Stimulated activated CD8-positive, alpha-beta memory T cell treated with anti-CD3 and anti-CD28 coated beads, Interleukin-4, amount 100 ng/mL, for 1 hour (primary cell): ENCODE measurements at places on chromosomes 1 and 21.

- DNase-seq: no peak
These were observed 555.3 kb downstream of the NUF2 start for GRCh38 chr1:163877016-163877415.

- DNase-seq: no peak
These were observed 145.6 kb downstream of the GDAP2 start for GRCh38 chr1:117783606-117784396.

DNA sequence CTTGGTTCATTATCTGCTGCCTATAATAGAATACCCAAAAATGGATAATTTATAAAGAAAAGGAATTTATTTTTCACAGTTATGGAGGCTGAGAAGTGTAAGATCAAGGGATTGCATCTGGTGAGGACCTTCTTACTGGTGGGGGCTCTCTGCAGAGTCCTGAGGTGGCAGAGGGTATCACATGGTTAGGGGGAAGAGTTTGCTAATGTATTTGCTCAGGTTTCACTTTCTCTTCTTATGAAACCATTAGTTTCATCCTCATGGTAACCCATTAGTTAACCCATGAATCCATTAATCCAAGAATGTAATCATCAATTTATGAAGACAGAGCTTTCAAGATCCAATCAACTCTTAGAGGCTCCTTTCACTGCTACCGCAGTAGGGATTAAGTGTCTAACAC lies 120.6 kb downstream of the DNM3 start:
- no peak for DNase-seq

DNA sequence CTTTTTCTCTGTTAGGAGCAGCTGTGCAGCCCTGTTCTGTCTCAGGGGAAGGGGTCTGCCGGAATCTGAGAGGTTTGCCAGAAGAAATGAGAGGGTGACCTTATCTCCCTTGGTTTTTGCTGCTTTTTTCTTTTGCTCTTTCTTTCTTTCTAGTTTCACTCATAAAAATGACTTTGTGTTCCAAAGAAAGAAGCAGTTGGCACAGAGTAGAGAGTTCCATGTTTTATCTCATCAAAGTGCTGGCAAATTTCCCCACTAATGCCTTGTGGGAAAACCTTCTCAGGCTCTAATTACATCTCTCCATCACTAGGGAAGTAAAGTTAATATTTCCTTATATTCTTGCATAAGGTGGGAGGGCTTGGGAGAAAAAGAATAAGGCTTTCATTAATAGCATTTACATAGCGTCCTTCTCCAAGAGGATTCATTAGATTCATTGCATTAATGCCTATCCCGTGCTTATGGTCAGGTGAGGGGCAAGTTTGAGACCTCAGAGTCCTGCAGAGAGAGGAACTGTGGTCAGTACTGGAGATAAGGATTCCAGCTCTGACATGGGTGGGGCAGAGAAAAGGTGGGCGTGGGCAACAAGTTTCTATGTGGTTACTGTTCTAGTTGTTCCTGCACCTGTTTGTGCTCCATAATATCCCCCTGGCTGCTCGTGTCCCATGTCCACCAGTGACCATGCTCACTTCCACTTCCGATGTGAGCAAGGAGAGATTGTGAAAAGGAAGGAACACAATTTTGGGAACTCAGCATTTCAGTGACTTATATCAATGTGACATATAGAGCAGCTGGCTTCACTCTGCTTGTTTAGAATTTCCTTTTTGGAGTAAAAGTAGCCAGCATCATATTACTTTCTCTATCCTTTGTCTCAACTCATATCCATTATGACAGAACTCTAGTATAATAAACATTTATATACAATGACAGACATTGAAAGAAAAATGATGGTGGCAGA lies 79.5 kb downstream of the DISC1 start:
- DNase-seq: no peak

GRCh38 chr1:170970256-170970655 lies 34.9 kb downstream of the MROH9 start:
- DNase-seq: no peak

GRCh38 chr1:27726173-27727044 lies 648 bp downstream of the FAM76A start:
- DNase-seq: no peak

DNA sequence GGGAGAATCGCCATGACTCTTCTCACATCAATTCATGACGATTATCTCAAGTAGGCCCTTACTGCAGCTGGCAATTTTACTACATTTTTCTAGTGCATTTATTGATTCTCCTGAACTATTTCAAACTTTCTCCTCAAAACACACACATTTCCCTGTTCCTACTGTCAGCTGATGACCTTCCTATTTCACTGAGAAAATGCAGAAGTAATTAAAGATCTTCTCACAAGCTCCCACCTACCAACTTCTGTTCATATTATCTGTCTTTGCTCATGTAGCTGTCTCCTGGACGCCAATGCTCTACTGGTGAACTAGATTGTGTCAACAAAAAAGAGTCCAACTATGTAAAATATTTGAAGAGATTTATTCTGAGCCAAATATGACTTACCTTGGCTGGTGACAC lies 36.4 kb upstream of the FASLG start:
- DNase-seq: no peak

GRCh38 chr1:3598051-3598491 lies 13.2 kb downstream of the MEGF6 start:
- no peak for DNase-seq

- DNase-seq: peak; percentile 11
These were observed 53.9 kb upstream of the TIAM1 start for GRCh38 chr21:31397939-31398338.

GRCh38 chr1:56390232-56390867 lies 189.0 kb downstream of the PLPP3 start:
- DNase-seq: no peak

DNA sequence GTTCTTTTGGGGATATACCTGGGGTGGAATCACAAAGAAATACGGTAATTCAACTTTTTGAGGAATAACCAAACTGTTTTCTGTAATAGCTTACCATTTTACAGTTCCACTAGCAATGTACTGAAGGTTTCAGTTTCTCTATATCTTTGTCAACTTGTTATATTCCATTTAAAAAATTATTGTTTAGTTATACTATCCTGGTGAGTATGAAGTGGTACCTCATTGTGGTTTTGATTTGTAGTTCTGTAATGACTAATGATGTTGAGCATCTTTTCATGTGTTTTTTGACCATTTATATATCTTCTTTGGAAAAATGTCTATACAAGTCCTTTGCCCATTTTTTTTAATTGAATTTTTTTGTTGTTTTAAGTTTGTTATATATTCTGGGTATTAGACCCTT lies 39.4 kb downstream of the MAST2 start:
- DNase-seq: no peak

DNA sequence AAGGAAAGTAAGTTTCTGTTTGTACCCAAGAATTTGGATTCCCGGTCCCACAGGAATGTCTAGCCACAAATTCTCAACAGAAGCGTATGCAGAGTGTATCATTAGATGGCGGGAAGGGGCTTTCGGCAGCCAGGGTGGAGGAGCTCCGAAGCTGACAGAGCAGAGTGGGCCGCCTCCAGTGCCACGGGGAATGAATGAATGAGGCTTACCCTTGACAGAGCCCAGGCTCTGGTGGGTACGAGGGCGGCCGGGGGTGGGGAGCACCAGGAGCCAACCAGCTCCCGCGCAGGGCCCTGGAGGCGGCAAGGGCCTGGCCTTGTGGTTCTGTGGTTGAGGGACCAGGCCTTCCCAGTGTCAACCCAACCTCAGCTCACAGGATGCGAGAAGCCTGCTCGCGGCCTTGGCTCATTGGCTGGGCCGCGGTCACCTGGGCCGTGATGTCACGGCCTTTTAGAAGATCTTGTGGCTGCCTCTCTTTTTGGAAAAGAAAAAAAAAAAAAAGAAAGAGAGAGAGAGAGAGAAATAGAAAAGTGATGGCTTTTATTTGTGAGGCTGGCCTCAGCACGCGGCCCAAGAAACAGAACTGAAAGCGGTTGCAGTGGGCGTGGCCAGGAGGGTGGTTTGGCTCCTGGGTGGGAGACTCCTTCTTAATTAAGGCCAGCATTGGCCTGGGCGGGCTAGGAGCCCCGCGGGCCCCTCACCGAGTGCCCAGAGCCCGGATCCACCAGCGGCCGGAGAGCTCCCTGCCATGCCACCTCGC lies 34.9 kb upstream of the RUNX3 start:
- DNase-seq: peak; percentile 74

DNA sequence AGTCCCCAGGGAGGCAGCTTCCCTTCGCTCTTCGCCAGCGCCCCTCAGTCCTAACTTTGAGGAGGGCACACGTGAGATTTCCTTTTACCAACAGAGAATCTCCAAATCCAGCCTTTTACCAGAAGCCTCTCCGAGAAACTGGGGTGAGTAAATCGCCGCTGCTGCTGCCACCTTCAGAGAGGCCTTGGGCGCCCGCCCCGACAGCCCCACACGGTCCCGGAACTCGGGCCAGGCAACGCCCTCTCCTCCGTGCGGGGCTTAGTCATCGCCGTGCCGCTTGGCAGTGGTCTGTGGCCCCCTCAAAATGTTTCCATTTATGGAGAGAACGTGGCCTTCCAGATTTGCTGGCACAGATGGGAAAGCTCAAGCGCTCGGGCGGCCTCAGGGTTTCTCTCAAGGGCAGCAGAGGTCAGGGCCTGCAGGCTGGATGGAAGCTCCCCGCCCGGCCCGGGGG lies 41.4 kb upstream of the COL6A2 start:
- DNase-seq: no peak

- DNase-seq: no peak
These were observed 4.8 kb downstream of the MYBPH start for GRCh38 chr1:203170625-203171330.

- DNase-seq: no peak
These were observed 115.7 kb downstream of the RGL1 start for GRCh38 chr1:183920651-183921050.

DNA sequence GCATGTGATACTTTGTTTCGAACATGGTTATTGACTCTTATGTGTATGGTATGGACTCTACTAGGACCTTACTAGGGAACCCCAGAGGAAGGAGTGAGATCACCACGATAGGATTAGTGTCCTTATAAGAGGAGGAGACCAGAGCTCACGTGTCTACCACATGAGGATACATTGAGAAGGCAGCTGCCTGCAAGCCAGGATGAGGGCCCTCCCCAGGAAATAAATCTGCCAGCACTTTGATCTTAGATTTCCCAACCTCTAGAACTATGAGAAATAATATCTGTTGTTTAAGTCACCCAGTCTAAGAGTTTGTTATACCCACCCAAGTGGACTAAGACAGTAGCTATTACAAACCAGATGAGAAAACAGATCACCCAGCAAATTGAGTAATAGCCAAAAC lies 559.3 kb upstream of the USP24 start:
- no peak for DNase-seq

GRCh38 chr1:5847013-5847659 lies 145.1 kb downstream of the NPHP4 start:
- DNase-seq: no peak

- no peak for DNase-seq
These were observed 31.7 kb downstream of the SIM2 start for GRCh38 chr21:36730291-36731281.

DNA sequence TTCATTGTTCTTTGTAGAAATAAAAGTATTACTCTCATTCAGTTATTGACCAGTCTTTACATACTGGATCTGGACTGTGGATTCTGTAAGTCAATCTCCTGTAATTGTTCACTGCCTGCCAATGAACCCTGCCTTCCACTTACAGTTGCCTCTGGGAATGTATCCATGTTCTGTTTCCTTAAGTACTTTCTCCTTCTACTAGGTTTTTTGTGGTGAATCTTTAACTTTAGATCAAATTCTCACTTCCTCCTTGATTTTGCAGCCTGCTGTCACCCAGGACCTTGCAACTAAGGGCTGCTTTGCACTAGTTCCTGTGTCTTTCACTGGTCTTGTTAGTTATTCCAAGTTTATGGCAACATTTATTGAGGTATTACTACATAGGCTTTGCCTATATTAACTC lies 28.2 kb upstream of the ANKRD13C start:
- no peak for DNase-seq

DNA sequence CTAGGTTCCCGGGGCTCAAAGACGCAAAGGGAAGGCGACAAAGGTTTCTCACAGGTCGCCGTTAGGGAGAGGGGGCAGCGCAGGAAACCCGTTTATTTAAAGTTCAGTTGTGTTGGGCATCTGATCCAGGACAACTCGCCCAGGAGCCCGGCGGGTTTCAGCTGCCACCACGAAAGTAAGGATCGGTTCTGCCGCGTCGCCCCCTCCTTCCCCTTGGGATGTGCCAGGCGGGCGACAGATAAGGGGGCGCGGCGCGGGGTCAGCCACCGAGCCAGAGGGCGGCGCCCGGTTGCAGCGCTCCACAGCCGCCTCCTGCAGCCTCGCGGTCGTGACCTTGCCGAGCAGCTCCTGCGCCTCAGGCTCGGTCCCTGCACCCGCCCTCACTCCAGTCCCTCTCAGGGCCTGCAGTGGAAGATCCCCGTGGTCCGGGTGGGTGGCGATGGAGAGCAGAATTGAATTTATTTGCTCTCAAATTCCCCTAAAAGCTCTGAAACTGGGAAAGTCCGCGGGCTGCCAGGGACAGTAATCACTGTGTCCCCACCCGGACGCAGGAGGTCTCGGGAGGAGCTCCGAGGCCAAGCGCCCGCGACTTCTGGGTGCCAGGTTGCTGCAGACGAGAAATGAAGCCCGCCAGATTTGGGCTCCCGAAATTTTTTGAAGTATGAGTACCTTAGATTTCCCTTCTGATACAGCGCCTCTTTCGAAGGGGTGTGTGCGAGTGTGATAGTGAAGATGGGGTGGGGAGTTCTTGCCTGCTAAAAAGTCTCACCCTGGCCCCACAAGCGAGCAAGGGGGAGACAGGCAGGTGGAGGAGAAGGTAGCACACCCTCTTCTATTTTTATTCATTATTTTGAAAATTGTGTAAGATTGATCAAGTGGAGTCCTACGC lies 28.4 kb upstream of the NFIA start:
- no peak for DNase-seq

GRCh38 chr1:94032637-94033036 lies 88.3 kb downstream of the ABCA4 start:
- DNase-seq: no peak

DNA sequence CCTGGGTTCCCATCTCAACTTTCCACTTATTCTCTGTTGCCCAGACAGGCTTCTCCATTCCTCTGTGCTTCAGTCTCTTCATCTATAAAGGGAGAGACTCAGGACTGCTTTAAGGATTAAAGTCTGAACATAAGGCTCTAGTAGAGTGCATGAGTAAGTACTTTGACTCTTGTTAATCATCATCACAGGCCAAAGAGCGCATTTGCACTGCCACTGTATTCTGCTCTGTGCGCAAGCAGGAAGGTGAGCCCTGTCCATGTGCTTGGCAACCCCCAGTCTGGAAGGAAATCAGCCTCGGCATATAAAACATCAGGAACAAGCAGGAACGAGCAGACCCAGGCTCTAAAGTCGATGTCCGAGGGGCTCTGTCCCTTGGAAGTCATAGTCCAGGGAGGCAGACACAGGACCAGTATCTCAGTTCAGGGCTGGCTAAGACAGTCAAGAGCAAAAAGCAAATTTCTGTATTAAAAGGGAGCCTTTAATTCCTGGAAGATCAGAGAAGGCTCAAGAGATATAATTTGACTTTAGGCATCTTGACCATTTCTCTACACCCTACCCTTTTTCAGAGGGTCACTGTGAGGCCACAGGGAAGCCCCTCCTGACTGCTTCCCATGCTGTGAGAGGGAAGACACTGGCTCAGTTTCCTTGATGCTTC lies 131.2 kb downstream of the TRABD2B start:
- no peak for DNase-seq

GRCh38 chr1:114892194-114892918 lies 37.7 kb downstream of the SYCP1 start:
- DNase-seq: no peak

GRCh38 chr21:46154955-46155513 lies 345 bp downstream of the FTCD start:
- no peak for DNase-seq

- no peak for DNase-seq
These were observed 118.0 kb downstream of the ACTL8 start for GRCh38 chr1:17873007-17873675.

- no peak for DNase-seq
These were observed 31.5 kb upstream of the VASH2 start for GRCh38 chr1:212918824-212919223.

GRCh38 chr1:50985094-50985493 lies 15.0 kb downstream of the CDKN2C start:
- no peak for DNase-seq
